CD8-positive, alpha-beta memory T cell (primary cell): ENCODE measurements at places on chromosomes 2 and 18. TPM values are rescaled to one million over a fixed set of nuclear protein-coding genes. Genes with fewer than 3 reads are reported as not detected.

Gene AQP12B
- not detected for total RNA-seq

Gene FAM237A
- total RNA-seq, result not detected

Gene LOXHD1
- not detected for total RNA-seq

DNA sequence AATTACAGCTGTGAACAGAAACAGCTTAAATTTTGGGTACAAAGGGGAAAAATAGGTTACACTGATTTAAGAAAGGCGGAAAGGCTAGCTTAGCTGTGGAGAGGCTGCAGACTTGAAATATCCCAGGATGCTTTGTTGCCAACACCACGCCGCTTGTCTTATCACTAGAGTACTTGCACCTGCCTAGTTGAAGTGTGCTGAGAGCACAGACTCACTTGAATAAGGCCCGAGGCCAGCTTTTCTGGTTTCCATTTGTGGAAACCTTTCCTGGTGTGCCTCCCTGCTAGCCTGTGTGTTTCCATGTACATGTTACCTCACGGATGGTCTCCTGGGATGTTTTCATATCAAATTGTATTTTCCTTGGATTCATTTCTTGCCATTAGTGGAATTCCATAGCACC is 3.2 kb downstream of the CABLES1 start:
- no peaks in the 10 kb centered on the region for H3K36me3 ChIP-seq
- peaks cover 36% of the 10 kb centered on the region for H3K27me3 ChIP-seq
- no peak overlapping the region for H3K4me3 ChIP-seq
- no peak for DNase-seq
- H3K4me1 ChIP-seq, result peaks cover 8% of the 10 kb centered on the region

DNA sequence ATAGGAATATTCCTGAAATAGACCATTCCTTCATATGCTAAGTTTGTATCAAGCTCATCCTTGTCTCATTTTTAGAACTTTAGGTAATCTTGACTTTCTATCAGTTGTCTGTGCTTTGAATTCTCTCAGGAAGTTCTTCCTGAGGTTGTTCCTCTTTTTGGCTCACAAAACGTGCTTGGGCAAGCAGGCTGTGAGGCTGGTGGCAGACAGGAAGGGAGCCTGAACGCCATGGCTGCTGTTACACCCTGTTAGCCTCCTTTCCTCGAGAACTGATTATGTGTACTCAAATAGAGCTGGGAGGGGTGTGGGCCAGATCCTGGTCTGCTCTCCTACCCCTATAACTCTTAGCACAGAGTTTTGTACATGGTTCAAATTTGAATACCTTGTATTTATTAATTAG is 136.4 kb upstream of the CELF4 start:
- no peaks in the 10 kb centered on the region for H3K4me1 ChIP-seq
- no peaks in the 10 kb centered on the region for H3K36me3 ChIP-seq
- no peak for DNase-seq
- H3K4me3 ChIP-seq, result no peak overlapping the region
- H3K27ac ChIP-seq, result no peak overlapping the region
- H3K27me3 ChIP-seq, result no peaks in the 10 kb centered on the region

DNA sequence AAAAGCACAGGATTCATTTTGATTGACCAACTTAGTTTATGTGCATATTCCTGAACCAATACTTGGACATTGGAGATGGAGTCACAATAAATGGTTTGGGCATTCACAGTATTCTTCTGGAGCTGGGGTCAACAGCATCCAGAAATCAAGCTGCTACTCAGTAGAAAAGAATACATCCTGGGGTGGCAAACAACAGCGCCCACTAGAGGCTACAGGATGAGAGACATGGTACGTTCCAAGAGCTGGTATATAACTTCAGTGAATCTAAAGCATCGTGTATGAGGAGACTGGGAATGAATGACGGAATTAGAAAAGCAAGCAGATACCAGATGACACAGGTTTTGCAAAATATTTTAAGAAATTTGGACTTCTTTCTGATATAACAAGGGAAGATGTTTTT is 142.9 kb upstream of the FIGN start:
- no peak overlapping the region for H3K4me3 ChIP-seq
- no peaks in the 10 kb centered on the region for H3K4me1 ChIP-seq
- H3K27ac ChIP-seq, result no peak overlapping the region
- H3K27me3 ChIP-seq, result no peaks in the 10 kb centered on the region

DNA sequence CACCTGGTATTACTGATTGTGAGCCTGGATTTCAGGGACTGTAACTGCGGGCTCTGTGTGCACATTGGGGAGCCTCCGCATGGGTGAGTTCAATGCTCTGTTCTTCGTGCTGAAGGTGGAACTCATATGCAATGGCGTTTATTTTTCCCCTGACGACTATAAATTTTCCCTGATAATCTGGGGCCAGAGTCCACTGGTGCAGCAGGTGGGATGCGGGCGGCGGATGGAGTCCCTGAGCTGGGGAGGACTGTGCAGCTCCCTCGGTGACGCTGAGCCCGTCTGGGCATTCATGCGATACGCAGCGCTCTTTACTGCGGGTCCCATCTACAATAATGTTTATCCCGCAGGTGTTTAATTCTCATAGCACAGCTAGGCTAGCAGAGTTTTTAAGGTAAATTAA is 181.6 kb upstream of the ALKAL2 start:
- DNase-seq, result no peak
- H3K27me3 ChIP-seq, result peaks cover 9% of the 10 kb centered on the region
- H3K4me3 ChIP-seq, result no peak overlapping the region
- no peak overlapping the region for H3K27ac ChIP-seq

- H3K27me3 ChIP-seq, result no peaks in the 10 kb centered on the region
- no peaks in the 10 kb centered on the region for H3K4me1 ChIP-seq
- H3K27ac ChIP-seq, result no peak overlapping the region
Measured at GRCh38 chr18:67633939-67634338, 117.4 kb upstream of the DSEL start.

GRCh38 chr2:72796766-72797165 is 29.1 kb downstream of the EXOC6B start:
- DNase-seq, result no peak
- H3K27ac ChIP-seq, result no peak overlapping the region
- no peaks in the 10 kb centered on the region for H3K4me1 ChIP-seq
- no peak overlapping the region for H3K4me3 ChIP-seq
- H3K27me3 ChIP-seq, result no peaks in the 10 kb centered on the region
- no peaks in the 10 kb centered on the region for H3K36me3 ChIP-seq

DNA sequence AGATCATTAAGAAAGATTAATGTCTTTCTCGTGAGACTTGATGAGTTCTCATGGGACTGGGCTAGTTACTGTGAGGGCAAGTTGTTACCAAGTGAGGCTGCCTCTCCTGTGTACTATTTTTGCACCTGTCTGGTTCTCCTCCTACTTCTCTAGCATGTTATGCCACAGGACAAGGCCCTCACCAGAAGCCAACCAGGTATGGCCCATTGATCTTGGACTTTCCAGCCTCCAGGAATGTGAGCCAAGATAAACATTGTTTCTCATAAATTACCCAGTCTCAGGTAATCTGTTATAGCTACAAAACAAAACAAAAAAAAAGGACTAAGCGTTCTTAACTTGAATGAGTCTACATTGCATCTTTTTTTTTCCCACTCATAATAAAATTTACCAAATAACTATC is 184.1 kb downstream of the CDH7 start:
- H3K27me3 ChIP-seq, result no peaks in the 10 kb centered on the region
- DNase-seq, result no peak
- no peaks in the 10 kb centered on the region for H3K4me1 ChIP-seq
- H3K27ac ChIP-seq, result no peak overlapping the region

GRCh38 chr2:106886916-106887758 is 1.2 kb upstream of the ST6GAL2 start:
- H3K27ac ChIP-seq, result no peak overlapping the region
- no peak overlapping the region for H3K4me3 ChIP-seq
- no peaks in the 10 kb centered on the region for H3K27me3 ChIP-seq
- no peaks in the 10 kb centered on the region for H3K36me3 ChIP-seq
- no peaks in the 10 kb centered on the region for H3K4me1 ChIP-seq
